ENCODE measurements at places on chromosomes 11 and 22. TPM values are rescaled to one million over a fixed set of nuclear protein-coding genes. Genes with fewer than 3 reads are reported as not detected.

GRCh38 chr11:123474994-123475393 lies 44.9 kb downstream of the GRAMD1B start:
- DNase-seq = peak; percentile 52

- DNase-seq = no peak
Observed at GRCh38 chr22:39520226-39521105, at the start of gene ATF4. Gene ATF4 (plus strand): TSS chr22:39520562. CDS start chr22:39521446, 884 bp downstream.

DNA sequence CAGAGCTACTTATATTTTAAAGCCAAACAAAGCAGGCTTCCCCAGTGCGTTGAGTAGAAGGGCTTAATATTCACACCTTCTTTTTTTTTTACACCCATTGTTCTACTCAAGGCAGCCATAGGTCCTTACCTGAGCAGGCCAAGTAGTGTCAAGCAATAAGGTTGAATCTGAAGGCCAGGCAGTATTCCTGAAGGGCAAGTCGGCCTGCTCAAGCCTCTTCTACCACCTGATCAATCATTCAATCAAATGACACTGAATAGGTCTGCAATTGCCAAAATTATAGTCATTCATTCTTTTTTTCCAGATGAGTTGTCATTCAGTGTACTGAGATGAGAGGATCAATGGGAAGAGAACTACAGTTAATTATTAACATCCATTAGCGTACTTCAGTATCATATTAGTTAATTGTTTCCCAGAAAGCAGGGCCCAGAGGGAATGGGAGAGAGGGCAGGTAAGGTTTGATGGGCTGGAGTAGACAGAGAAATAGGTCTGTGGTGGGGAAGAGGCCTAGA lies 11.9 kb upstream of the PPP2R1B start:
- no peak for DNase-seq

GRCh38 chr22:19422440-19423301 lies 8.9 kb downstream of the HIRA start:
- no peak for DNase-seq

The ZNF143 gene
- total RNA-seq = 15.5 TPM

The PLAAT3 gene
- 19.1 TPM for total RNA-seq

The LRRC32 gene
- 0.06 TPM for total RNA-seq

The OTOG gene
- not detected for total RNA-seq

The MRGPRX3 gene
- total RNA-seq = not detected

The BIRC3 gene
- 0.40 TPM for total RNA-seq

All from LHCN-M2 (cell line).